ENCODE measurements at places on chromosomes 2 and 18.

DNA sequence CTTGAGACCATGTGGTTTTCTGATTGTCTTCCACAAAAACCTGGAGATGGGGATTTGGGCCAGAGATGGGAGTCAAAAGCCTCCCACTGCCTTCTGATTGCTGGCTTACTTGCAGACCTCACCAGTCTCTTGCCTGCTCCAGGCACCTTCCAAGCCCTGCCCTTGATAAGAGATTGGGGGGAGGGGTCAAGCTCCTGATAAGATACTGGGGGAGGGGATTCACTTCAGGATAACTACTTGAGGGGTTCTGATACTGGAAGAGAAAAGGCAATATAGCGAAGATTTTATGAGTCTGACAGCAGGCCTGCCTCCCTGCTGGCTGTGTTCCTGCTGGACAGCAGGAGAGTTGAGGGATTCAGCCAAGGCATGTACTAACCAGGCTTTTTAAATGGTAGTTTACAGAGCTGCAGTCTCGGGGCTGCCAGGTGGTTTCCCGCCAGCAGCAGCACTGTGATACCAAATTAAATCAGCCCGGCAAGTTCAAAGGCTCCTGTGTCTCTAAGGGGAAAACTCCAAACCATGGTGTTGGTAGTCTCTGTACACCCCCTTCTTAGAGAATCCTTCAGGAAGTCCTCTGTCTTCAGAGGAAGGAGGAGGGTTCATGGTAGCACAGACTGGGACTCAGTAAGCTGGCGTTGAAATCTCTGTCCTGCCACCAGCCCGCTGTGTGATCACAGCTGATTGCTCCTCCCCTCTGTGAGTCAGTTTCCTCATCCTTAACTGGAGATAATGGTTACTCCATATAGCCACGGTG, 58.3 kb downstream of the FBXO36 start:
- no peak for DNase-seq

GRCh38 chr18:58097121-58097906, 53.3 kb downstream of the NEDD4L start:
- no peak for DNase-seq

- no peak for DNase-seq
Observed at GRCh38 chr2:232361646-232362045, 16.9 kb upstream of the ALPP start.

DNA sequence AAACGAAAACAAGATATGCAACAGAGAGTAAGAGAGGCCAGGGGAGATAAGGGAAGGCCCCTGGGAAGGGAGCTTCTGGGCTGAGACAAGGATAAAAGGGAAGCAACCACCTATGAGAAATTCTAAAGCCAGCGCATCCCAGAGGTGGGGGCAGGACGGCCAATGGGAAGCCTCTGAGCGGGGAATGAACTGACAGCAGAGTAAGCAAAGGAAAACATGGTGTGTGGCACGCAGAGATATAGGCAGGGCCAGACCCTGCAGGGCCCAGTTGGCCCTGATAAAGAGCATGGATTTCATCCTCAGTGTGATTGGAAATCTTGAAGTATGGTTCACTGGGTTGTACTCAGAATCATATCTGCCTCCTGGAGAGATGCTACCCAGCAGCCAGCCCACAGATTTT, 78.7 kb downstream of the IRS1 start:
- no peak for DNase-seq

GRCh38 chr2:34738691-34739090, 1139.6 kb upstream of the FAM98A start:
- no peak for DNase-seq

Data from activated CD8-positive, alpha-beta memory T cell treated with anti-CD3 and anti-CD28 coated beads, Interleukin-2, amount 50 U/mL, for 4 hours (primary cell).